ENCODE measurements at places on chromosomes 12 and 14.

DNA sequence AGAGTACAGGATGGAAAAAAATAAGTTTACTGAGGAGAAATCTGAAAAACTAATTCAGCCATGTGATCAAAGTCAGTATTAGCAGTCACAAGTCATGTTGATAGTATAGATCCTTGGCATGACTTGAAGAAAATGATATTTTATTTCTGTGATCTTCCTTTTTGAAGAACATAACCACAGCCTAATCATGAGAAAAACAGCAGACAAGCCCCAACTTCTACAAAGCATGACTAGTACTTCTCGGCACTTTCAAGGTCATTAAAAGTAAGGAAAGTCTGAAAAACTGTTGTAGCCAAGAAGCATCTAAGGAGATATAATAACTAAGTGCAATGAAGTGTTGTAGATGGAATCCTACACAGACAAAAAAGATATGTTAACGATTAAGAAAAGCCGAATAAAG lies 264.1 kb upstream of the FOXG1 start:
- no peak for DNase-seq

GRCh38 chr12:25384893-25385248 lies 134.1 kb upstream of the KRAS start:
- no peak for DNase-seq

- no peak for DNase-seq
Observed at GRCh38 chr14:65772921-65773574, 360.5 kb downstream of the FUT8 start.

GRCh38 chr12:89935850-89936249 lies 227.2 kb upstream of the ATP2B1 start:
- DNase-seq: no peak

- DNase-seq: no peak
Observed at GRCh38 chr12:64608901-64609535, 1.3 kb upstream of the RASSF3 start.

- no peak for DNase-seq
Observed at GRCh38 chr12:64184216-64184615, 37.9 kb downstream of the KICS2 start.

GRCh38 chr12:75317784-75318183 lies 12.3 kb downstream of the CAPS2 start:
- no peak for DNase-seq

DNA sequence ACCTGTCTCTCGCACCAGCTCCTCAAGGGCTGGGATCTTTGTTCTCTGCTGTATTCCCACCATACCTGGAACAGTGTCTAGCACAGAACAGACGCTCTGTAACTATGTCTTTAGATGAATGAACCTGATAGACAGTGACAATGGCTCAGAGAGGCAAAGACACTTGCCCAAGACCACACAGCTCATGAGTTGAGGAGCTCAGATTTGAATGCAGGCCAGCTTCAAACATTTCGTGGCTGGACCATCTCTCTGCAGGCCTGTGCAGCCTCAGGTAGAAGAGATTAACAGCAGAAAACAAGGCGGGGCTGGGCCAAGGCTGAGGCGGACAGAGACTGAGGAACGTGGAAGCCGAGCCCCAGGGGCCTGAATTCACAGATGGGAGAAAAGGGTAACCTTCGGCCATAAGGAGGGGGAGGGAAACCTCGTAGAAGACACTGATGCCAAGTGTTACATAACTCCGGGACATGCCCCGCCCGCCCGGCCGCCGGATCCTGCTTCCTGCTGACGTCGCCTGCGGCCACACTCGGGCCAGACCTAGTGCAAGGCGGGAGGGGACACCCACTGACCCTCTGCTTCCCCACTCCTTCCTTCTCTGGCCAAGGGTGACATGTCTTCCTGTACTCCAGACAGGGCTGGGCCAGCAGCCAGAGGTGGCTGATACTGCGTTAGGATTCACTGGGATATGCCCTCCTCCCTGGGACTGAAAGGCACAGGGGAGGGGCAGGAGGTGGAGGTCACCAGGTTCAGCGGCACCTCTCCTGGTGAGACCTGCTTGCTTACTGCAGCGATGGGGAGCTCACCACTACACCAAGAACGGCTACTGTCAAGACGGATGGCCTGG lies 86.8 kb downstream of the RFLNA start:
- DNase-seq: peak; percentile 97

DNA sequence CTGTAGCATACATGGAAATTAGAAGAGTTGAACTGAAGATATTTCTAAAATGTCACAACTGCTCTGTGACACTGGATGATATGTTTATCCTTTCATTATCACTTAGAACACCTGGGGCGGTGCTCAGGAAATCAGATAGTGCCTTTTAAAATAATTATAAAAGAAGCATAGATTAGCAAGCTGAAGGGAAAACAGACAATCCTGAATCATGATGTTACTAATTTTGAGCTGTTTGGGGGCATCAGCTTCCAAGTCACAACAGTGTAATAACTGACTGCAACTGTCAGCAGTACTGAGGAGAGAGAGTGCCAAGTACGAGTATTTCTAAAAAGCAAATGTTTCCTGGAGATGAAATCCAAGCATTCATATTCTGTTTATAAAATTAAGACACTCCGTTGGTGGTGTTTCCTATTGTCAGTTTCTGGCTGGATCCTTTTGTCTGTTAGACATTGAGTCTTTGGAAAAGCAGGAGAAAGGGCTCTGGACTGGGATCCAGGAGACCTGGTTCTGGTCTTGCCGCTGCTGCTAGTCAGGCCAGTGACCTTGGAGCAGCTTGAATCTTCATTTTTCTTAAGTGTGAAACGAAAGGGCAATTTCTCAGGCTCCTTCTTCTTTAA lies 380.1 kb downstream of the EGLN3 start:
- no peak for DNase-seq

GRCh38 chr12:109626378-109627115 lies 53.0 kb downstream of the MVK start:
- DNase-seq: no peak

DNA sequence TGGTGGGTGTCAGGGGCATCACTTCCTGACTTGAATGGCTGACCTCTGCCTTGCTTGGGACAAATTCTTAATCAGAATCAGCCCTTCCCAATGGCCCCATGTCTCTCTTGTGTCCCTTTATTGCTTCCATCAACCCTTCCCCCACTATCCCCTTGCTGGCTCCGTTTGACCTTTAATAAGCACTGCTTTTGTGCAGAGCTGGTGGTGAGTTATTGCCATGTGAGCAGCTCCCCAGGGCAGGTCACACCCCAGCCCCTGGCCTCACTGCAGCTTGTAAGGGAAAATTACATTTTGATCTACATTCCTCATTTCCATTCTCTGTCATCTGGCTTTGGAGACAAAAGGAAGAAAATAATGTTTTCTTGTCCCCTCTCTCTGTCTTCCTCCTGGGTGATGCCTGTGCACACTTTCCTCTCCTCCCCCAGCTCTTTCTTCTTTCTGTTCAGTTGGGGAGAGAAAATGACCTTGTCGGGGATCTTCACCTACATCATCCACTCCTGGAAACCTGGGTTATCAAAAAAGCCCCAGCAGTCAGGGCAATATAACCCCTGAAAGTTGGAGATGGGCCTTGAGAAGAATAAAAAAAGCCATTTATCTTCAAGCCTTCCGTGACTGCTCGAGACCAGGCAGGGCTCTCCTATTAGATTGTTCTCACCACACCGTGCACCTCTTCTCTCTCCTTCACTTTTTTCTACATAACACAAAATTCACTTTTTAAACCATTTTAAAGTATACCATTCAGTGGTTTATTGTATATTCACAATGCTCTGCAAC lies 100.4 kb upstream of the SRRM4 start:
- DNase-seq: no peak

- no peak for DNase-seq
Observed at GRCh38 chr12:6850796-6851152, 312 bp downstream of the CDCA3 start.

DNA sequence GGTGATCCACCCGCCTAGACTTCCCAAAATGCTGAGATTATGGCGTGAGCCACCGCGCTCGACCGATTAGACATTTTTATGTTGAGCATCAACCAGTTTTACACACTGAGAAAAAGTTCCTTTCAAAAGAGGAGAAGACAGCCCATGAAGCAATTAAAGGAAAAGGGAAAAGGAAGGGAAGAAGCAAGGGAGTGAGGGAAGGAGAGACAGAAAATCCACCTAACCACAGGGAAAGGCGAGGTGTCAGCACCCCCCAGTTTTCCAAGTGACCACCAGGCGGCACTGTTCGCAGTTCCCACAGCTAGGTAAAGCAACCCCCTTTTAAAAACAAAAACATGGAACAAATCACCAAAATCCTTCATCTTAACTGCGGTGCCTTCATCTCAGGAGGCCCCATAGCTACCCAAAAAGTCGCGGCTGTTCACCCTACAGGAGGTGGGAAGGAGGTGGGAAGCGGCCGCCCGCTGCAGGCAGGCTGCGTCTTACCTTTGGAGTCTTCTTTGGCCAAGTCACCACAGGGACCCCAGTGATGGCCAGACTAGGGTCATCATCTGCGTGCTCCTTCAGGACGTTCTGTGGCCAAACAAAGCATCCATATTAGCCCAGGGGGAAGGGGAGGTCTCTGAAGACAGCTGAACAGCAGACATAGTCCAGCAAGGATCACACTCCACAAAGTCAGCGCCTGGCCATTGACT lies 86.6 kb downstream of the KDM2B start:
- DNase-seq: no peak

DNA sequence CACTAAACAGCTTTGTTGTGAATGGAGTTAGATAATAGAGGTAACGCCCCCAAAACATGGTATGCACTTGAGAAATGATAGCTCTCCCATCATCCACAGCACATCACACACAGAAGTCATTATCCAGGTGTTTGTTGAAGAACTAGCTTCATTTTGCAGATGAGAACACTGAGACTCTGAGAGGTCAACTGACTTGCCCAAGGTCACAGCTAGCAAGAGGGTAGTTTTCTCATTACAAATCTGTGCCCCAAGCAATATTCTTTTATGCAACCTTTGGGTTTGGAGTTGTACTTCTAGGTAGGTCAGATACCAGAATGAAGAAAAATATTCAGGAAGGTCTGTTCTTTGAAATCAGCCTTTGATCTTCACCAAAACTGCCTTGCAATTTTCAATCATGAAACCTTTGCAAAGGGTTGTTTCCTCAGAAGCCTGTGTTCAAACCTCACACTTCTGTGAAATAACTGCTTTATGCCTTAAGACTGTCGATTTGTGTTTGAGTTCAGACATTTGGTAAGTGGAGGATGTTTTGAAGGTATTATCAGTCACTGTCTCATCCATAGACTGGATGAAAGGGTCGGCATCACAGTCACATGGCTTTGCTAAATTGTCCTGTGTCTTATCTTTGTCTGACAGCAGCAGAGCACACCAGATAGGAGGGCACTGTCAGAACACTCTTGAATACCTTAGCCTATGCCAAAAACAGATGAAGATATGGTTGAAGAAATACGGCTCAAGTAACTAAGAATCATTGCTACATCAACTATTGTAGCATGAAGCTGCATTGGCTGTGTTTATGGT lies 233.2 kb upstream of the BTG1 start:
- DNase-seq: no peak

GRCh38 chr14:102140027-102140749 lies 491 bp downstream of the WDR20 start:
- DNase-seq: no peak

- DNase-seq: no peak
Observed at GRCh38 chr12:1448336-1448735, 146.0 kb downstream of the FBXL14 start.

DNA sequence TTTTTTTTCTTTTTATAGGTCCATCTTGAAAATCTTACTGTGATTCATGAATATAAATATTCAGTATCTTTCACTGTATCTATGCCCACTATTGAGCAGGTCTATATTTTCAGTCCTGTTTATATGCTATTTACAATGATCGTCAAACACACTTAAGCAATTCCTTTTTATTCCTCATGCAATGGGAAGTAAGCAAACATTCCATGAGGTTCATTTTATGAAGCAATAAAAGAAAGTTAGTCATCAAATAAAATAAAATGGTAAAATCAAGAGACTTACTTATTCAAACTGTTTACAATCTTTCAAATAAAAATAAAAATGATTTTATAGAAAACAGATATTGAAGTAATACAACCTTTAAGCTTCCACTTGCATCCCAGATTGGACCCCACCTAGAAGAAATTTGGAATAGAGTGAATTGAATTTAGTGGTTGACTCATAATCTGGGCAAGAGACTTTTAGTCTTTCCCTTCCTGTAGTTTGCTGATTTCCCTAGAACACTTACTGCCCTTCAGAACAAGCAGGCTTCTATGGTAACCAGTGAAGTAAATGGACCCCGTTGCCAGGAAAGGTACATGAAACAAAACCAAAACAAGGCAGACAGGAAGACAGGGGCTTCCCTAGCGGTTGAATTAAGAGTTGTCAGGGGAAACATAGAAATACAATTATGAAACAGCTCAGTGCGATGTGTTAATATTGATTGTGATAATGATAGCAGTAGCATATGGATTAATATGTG lies 241.0 kb upstream of the ATP2B1 start:
- no peak for DNase-seq

DNA sequence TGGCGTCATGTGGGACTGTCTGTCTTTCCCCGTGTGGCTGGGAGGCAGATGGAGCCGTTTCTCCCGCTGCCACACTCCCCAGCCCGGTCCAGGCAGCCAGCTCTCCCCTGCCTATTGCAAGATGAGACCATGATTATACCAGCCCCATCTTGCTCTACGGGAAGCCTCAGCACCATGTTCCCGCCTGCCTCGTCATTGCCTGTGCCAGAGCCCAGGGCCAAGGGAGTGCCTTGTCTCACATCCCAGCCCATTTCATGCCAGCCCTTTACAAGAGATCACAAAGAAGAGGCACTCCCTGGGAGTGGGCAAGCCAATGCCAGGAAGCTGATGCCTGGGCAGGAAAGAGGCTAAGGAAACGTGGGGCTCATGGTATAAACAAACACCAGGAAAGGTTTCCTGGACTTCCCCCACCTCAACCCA lies 23.9 kb downstream of the GPR68 start:
- DNase-seq: no peak

DNA sequence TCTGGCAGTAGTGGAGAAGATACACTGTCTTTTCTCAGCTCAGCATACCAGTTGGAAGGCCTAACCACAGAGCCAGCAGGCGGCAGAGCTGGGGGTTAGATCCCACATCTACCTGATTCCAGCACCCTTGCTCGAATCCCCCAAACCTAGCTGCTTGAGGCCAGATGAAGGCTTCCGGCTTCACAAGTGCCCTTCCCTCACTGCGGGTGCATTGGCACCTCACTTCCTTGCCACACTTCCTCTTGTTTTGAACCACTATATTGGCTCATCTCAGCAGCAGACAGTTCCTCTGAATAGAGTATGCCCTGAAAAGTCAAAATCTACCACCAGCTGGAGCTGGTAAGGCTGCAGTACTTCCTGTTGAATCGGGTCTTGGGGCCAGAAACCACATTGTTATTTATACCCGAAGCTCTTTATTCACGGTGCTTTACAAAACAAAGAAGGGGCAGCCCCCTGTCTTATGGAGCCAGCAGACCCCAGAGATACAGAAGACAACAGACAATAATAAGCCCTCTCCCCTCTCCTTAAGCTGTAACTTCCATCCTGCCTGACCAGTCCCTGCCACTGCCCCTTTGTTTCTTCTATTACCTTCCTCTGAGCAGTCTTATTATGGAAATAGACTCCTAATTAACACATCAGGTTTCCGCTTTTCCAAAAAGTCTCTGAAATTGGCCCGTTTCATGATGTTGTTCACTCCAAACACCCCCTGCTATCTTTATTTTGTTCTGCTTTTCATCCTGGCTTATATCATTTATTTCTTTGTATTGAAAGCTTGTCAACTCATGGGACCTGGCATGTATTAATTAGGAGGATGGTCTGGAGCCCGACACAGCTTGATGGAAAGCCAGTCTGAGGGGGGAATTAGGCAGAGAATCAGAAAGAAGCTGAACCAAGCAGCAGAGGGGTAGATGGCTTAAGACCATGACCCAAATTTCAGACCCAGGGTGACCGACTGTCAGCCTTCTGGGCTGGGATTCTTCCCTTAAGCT lies 233.5 kb downstream of the EFCAB11 start:
- DNase-seq: no peak
